Breast epithelium (tissue), 4 donors: ENCODE measurements at places on chromosomes 7 and 10.

DNA sequence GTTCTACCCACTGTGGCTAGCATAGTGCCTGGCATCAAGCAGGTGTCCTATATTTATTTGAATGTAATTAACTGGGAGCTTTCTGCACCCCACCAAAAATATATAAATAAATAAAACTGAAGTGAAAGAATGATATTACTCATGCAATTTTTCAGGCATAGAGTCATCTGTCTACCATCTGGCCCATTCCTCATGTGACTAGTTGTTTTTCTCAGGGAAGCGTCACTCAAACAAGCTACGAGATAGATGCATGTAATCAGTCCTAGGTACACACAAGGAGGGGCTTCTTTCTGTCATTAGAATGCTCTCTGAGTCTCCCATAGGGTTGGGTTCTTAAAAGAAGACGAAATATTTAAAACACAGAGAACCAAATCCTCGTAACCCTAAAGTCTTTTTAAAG is 255.5 kb upstream of the KMT2E start:
- no peak for DNase-seq

DNA sequence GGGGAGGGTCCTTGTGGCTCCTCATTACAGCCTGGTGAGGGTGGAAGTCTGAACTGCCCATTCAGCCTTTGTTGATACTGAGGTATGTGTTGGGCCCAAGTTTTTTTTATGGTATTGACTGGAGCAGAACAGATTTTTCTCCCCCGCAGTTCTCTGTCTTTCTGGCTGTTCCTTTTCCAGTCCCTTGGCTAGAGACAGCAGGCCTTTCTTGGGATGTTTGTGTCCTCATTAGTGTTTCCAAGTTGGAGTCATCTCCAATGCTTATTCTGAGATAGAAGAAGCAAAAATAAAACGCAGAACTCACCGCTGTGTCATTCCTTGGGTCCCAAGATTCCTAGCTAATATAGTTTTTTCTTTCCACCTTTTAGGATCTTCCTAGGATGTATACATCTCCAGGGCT is 193.3 kb downstream of the RAMP3 start:
- DNase-seq: no peak

DNA sequence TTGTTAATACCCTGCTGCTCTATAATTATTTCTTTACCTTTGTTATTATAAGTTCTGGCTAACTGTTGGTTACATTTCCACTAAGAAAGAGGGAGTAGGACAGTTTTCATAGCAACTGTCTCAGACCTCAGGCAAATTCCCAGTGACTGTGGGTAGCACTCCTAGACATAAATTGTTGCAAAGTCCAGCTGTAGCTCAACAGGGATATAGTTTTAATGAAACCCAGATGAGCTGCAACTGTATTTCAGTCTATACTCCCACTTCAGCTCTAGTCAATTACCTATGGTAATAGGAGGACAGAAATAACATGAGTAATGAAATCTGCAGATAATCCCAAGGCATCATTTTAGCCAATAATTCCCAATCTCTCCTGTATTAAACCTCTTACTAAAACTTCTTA is 103.0 kb upstream of the SEMA3A start:
- no peak for DNase-seq

DNA sequence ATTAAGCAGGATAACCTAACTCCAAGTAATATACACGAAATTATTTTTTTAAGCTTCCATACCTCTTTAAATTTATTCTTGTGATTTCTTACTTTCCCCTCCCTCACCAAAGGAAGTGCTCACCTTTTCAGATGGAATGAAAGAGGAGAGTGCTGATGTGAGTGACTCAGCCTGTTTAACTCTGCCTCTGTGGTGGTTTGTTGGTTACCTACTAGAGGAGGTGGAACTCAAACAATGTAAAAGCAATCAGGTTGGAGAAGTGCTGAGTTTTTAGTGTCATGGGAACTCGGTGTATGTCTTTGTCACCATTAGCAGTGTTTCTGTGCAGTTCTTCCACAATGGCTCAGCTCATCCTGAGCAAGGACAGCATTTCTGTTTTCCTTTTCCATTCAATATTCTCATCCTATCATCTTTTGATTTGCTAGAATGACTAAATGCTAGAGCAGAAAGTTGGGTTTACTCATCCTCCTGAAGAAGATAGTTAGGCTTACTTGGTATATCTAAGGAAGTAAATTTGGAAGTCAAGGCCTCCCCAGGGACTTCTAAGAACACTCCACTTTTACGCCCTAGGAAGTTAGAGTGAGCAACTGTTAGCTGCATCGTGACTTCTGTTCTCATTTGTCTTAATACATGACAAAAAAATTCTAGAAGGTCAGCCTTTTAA is 6.0 kb downstream of the ADD3 start:
- DNase-seq: no peak

DNA sequence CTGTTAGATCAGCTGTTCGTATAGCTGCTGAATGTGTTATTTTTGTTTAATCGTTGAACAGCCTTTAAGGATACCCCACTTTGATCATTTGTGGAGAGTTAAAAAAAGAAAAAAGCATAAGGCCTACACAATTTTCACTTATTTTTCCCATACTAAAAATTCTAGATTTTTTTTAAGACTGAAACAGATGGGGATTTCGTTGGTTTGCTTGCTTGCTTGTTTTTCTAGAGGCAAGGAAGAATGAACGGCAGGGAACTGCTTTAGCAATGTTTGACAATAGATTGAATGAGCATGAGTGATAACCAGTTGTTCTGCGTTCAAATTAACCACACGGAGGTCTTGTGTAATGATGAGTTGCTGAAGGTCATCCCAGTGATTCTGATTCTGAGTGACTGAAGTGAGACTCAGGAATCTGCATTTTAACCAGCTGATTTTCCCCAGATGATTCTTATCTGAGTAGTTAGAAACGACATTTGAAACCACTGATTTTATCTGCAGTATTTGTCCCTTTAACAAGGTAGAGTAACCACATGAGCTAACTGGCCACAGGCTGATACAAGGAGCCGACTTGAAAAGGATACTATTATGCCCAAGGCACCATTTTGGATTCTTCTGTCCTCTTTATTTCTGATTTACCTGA is 85.9 kb downstream of the GPR37 start:
- no peak for DNase-seq

GRCh38 chr10:74718208-74718607 is 108.2 kb upstream of the KAT6B start:
- no peak for DNase-seq

DNA sequence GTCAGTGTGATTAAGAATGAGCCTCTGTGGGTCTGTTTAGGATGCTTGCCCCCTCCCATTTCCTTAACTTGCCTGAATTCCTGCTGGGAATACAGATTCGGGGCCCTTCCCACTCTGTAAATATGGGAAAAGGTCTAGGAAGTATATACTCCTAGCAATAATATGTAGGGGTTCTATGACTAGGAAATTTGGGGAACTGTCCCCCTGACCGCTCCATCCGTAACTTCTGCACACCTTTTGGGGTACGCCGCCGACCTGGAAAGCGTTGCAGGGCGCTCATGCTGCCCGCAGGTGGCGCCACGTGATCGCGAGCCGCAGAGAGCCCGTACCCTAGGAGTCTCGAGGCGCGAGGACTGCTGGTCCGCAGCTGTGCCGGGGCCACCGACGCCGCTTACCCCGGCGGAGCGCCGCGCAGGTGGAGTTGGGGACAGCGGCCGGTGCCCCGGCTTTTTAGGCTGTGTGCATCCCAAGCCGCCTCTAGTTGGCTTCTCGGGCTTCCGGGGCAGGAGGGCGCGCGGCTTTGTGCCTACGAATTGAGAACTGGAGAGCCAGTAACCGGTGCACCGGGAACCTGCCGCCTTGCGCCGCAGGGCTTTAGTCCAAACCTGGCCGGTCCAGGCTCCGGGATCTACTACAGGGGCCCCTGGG is 656 bp upstream of the CNNM2 start:
- peak; percentile 80 for DNase-seq

DNA sequence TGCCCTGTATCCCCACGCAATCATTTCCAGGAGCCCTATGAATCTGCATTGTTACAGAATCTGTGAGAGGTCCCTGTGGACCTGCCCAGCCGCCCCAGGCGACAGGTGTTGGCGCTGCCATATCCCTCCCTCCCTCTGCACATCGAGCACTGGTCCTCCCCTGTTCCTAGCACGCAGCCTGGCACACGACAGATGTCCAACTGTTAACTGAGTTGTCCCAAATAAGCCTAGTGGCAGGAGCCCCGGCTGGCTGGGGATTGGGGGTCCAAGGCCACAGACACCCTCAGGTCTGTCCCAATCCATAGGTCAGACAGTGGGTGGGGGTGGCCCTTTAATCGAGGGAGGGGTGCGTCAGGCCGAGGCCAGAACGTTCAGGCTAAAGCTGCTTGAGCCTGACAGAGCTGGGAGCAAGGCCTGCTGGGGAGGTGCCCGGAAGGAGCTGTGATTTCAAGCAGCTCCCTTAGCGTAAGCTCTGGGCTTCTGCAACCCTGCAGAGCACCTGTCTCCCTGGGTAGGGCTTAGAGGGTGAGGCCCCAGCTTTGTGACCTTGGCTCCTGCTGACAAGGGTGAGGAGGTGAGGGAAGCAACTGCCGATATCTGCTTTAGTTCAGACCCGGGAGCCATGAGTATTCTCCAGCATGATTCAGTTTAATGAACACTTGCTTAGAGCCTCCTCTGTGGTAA is 40.1 kb downstream of the ADRA2A start:
- no peak for DNase-seq

- no peak for DNase-seq
Observed at GRCh38 chr10:109027534-109028185, 895.7 kb downstream of the XPNPEP1 start.

DNA sequence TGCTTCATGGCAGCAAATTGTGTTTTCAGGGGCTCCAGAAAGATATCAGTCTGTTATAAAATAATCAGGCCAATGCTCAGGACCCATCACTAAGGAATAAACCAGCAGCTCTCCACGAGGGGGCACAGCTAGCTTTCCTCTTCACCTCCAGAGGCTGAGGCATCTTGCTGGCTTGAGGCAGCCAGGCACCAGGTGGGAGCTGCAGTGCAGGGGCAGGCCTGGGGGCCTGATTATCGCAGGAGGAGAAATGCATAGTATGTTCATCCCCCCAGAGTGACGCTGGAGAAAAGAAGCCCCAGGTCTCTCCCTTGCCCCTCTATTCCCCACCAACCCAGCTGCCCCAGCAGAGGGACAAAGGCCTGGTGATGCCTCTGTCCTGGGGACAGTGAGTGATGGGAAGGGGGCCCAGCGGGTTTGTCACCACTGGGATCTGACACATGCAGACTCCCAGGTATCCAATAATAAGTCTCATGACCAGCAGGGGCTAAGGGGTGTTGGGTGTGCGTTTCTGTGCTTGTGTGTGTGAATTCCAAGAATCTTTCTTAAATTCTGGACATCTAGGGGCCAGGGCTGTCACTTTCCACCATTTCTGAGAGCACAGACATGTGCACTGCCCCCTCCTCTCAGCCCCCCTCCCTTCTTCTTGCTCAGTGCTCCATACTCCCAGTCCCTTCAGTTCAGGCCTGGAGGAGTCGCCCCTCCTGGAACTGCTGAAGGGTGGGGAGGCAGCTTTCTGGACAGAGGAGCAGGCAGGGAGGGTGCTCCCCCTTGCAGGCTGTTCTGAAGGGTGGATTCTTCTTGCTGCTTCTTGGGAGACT is 128.1 kb upstream of the FAM20C start:
- no peak for DNase-seq

DNA sequence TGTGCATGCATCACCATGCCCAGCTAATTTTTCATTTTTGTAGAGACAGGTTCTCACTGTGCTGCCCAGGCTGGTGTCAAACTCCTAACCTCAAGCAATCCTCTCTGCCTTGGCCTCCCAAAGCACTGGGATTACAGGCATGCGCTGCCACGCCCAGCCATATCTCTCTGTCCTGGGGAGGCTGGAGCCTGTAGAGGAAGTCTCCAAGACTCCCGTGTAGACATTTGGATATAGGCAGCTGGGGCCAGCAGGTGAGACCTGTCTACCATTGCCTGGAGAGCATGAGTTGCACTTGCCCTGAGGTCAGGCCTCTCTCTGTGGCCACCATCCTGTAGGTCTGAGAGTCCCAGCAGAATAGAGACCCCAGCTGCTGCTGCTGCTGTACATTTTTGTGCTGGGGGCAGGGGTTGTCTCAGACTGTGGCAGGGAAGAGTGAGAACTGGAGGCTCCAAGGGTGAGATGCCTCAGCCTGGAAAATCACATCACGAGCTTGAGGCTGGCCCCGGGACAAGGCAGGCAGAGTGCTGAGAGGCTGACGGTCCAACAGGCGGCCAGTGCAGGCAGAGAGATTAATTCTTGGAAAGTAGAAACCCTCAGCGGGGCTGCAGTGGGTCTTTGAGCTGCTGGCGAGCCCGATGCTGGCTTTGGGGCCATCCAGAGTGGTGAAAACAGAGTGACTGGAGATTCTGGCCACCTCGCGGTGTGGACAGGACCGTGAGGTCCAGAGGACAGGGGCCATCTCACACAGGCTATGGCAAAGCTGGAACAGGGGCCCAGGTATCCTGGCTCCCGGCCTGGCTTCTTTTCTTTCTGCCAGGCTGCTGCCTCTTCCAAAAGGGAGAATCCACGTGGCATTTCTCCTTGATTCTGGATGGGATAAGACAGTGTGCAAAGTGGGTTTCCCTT is 60.9 kb downstream of the TMEM270 start:
- no peak for DNase-seq

- no peak for DNase-seq
Observed at GRCh38 chr7:140571538-140572122, 69.0 kb downstream of the DENND2A start.
